ENCODE measurements at places on chromosomes 6 and 20. TPM values are rescaled to one million over a fixed set of nuclear protein-coding genes. Genes with fewer than 3 reads are reported as not detected.

The IL20RA gene
- 4.4 TPM for total RNA-seq

The SLC17A3 gene
- not detected for total RNA-seq

The GNAS-AS1 gene
- 1.4 TPM for total RNA-seq

The VWA7 gene
- 0.42 TPM for total RNA-seq

The QKI gene
- 185 TPM for total RNA-seq

The SPTLC3 gene
- total RNA-seq: 28.1 TPM

The NHLRC1 gene
- 2.4 TPM for total RNA-seq

The MAP1LC3A gene
- 11.4 TPM for total RNA-seq

The KHDC1 gene
- total RNA-seq: 2.6 TPM

DNA sequence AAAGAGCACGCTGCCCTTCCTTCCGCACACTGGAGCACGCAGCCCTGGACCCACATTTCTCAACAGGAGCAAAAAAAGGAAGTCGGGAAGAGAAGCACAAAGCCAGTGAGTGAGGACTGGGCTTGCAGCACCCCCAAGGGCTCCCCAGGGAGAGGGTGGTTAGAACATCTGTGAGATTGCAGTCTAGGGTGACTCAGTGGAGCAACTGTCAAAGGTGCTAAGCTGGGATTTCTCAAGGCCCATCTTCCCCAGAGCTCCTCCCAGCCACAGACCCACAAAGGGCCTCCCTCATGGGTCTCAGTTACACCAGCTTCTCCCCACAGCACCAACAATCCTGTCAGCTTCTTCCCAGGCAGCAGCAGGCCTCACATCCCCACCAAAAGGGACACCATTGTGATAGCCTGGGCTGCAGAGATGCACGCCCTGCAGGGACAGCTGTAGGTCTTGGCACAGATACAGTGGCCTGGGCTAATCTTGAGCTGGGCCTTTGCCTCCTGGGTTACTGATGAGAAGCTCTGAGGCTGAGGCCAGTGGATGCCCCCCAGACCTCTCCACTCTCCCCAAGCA lies 39.6 kb upstream of the CD93 start:
- DNase-seq: no peak

GRCh38 chr6:79193971-79194370 lies 40.5 kb downstream of the HMGN3 start:
- no peak for DNase-seq

- DNase-seq: no peak
These were observed 15.9 kb upstream of the TBC1D20 start for GRCh38 chr20:478010-478948.

- DNase-seq: no peak
These were observed 754.5 kb downstream of the PTPRT start for GRCh38 chr20:42435230-42435629.

GRCh38 chr6:40160826-40161225 lies 226.6 kb upstream of the MOCS1 start:
- DNase-seq: no peak

GRCh38 chr6:132354517-132355167 lies 46.6 kb downstream of the MOXD1 start:
- DNase-seq: no peak

GRCh38 chr20:42370075-42370474 lies 751.9 kb upstream of the CHD6 start:
- no peak for DNase-seq

DNA sequence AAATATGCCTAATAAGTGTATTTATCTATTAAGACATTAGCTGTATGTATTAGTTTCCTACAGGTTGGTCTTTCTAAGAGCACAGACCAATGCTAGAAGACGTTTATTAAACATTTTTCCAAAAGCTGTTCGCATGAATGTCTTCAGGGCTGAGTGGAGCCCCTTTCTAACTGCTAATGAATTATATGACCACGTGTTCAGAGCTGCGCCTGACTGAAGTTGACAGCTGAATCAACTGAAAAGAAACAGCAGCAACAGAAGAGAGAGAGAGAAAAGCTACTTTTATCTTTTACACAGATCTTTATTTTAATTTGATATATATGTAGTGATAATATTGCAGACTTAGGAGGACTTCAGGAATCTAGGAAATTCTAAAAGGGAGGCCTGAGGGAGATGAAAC lies 75.2 kb upstream of the ARID1B start:
- no peak for DNase-seq

DNA sequence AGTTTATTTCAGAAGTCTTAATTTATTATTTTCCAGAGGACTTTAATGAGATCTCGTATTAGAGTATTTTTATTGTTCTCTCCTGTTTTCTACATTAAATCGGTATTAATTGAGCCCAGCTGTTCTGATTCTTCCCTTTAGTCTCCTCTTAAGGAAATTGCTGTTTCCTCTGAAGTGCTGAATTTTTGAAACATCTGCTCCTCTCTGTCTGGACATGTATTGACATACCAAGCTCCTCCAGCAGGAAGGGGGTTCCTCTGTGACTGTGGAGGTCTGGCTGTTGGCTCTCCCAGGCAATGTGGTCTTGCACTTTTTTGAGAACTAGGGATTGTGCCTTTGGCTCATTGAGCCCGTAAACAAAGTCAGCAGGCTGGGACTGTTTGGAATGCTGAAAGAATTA lies 74.9 kb downstream of the MAP3K4 start:
- DNase-seq: no peak

DNA sequence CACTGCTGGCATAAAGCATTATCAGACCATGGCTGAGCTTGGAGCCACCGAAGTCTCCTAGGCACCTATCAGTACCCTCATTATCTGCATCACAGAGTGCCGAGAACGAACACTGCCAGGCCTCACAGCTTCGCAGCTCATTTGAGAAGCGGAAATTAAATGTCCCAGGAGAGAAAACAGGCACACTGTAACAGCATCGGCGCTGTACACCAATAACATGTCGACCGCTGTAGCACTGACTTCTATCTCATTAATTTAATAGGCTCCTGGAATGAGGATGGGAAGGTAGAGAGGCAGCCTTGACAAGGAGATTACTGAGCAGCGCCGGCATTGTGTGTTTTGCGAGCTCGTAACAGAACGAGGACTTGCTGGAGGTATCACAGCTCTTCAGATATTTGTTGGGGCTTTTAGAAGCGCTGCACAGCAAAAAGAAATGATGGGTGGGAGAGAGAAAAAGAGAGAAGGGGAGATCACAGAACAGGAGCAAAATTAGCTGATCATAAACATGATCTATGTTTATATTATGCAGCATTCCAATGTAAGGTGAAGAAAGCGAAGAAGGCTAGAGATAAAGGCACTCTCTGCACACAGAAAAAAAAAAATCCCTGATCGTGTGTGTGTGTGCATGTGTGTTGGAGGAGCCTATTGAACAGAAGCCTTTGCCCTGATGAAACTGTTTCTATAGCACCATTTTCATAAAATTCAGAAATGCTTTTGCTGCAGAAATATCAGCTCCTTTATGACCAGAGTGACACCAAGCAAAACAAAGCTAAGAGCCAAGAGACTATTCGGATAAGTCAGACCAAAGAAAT lies 29.2 kb downstream of the ID4 start:
- no peak for DNase-seq

GRCh38 chr6:65116326-65116725 lies 590.7 kb downstream of the EYS start:
- DNase-seq: no peak

DNA sequence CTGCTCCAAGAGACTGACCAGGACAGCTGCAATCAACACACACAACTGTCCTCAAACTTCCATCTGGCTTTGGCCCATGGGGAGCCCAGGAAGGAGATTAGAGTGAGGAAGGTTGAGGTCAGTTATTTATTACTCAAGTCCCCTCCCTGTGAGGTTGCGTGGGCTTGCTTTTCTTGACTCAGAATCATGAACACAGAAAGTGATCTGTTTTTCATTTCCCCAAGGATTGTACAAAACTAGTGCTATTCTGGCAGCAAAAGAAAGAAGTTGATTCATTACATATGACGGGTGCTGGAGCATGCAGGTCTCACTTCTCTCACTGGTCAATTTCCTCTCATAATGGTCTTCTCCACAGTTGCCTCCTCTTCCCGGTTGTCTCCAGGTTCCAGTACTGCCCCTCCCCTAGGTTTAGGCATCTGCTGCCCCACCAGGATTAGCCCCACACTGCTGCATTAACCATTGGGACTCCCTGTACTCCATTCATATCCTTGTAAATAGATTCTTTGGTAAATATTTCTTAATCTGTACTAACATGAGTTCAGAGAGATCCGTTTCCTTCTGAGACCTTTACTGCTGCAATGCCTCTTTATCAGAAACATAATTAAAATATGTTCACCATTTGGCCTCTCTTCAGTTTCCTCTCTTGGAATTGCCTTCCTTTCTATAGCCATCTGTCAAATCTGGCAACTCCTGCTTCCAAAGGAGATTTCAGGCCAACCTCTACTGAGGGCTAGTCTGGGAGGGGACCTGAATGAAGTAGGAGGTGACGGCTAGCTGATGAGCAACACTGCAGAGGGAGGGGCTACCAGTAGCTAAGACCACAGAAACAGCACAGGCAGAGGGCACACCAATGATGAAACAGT lies 888.8 kb downstream of the QKI start:
- DNase-seq: no peak

DNA sequence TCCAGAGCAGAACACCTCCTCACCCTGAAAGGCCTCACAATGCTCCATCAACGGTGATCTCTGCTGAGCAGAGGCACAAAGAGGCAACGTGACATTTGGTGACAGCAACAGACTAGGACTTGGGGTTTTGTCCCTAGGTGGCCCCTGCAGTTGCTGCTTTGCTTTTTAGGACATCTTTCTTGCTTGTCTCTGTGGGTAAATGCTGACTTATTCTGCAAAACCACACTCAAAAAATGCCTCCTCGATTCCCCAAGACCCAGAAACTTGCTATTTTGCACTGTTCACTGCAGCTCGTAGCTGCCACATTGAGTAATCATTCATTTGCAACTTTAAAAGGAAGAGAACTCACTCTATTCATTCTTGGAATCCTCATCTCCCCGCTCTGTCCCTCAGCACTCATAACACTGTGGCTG lies 209.9 kb downstream of the LY86 start:
- no peak for DNase-seq

GRCh38 chr6:110296241-110297025 lies 61.7 kb downstream of the METTL24 start:
- no peak for DNase-seq

DNA sequence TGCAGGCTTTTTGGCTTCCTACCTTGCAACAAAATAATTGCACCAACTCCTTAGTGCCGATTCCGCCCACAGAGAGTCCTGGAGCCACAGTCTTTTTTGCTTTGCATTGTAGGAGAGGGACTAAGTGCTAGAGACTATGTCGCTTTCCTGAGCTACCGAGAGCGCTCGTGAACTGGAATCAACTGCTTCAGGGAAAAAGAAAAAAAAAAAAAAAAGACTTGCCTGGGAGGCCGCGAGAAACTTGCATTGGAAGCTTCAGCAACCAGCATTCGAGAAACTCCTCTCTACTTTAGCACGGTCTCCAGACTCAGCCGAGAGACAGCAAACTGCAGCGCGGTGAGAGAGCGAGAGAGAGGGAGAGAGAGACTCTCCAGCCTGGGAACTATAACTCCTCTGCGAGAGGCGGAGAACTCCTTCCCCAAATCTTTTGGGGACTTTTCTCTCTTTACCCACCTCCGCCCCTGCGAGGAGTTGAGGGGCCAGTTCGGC lies 420 bp downstream of the SOX4 start:
- DNase-seq: no peak

- DNase-seq: no peak
These were observed 105.8 kb downstream of the SLX4IP start for GRCh38 chr20:10540636-10541493.

DNA sequence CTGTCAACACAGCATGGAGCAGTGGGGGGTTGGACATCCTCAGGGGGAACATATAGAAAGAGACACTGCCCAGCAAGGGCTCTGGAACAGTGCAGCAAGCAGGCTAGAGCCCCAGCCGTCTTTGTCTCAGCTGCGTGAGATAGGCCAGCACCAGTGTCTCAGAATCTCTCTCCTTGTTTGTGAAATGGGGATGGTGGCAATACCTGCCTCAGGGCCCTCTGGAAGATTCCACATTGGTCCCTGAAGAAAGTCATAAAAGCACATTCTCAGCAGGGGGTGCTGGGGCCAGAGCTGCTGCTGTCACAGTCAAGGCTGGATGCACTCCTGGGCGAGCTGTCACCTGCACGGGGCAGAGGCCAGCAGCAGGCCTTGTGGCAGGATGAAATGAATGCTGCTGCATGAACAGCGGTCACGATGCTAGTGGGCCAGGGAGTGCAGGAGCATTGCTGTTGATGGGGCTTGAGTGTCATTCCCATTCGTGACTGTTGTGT lies 121.7 kb downstream of the SYCP2 start:
- no peak for DNase-seq

DNA sequence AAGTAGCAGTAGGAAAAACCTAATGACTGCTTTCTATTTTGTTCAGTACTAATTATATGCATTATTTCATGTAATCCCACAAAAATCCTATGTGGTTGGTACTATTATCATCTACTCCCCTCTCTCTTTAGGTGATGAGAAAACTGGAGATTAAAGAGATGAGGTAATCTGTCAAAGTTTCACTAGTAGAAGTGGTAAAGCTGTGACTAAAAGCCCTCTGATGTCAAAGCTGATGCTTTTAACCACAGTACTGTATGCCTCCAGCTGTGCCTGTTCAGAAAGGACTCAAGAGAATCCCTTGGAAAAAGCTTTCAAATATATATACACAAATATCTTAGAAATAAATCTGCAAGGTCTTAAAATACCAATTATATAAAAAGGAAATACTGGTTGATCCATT lies 38.0 kb downstream of the PHIP start:
- DNase-seq: no peak

DNA sequence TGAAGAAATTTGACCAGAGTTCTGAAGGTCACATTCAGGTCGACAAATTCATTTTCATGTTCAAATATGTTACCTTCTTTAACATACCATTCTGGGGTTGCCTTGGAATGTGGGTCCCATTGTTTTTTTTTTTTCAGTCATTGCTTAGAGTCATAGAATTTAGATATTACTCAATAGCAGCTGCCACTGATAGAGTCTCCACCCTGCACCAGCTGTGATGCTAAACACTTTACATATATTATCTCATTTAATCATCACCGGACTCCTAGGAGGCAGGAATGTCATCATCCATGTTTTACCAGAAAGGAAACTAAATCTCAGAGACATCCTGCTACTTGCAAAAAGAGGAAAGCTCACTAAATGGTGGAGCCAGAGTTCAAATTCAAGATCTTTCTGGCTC lies 204.7 kb downstream of the ESR1 start:
- DNase-seq: no peak

GRCh38 chr20:23115822-23116221 lies 29.7 kb upstream of the CD93 start:
- no peak for DNase-seq

DNA sequence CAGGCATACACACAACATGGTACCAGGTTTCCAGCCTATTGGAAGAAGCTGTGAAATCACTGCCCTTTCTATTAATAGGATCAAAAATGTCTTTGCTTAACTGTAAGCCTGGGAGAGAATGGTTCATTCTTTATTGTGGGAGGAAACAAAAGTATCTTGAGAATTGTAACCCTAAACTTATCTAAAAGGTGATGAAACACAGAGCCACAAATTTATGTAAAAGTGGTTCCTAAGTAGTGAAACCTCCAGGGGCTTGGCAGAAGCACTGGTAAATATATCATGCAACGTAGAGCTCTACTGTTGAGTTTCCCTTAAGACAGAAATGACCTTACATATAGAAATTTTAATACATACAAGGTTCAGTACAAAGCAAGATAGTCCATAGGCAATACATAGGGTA lies 17.2 kb upstream of the NOX3 start:
- DNase-seq: no peak
